ENCODE measurements at places on chromosomes 11 and 22.

DNA sequence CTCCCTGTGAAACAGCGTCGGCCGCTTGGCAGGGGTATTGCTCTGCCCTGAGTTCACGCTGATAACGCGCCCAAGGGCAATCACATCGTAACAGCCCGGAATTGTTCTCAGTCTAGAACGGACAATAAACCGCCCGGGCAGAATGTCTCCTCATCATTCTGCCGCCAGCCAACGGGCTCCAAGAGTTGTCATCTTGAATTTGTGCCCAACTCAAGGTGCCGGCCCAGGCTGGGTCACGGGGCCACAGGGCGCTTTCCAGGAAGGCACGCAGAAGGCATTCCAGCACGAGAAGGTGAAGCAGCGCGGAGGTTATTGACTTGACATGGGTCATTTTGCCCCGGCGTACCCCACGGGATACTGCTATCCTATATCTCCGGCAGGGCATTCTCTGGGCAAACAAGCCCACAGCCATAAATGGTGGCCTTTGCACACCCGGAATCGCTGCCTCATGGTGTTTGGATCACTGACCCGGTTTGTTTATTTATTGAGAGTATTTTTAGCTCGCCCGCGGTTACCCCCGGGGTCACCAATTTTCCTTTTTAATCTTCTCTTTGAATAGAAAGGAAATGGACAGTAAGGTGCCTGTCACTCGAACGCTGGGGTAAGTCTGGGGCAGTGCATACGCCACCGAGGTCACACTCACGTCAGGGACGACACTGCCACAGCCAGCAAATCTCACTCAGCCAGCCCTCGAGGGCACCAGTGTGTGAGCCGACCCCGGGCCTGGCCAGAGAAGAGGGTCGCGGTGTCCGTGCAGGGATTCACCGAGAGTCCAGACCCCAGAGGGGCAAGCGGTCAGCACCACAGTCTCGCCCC lies 72.4 kb upstream of the FGF3 start:
- no peak for DNase-seq

- no peak for DNase-seq
These were observed 310.7 kb upstream of the NCAM1 start for GRCh38 chr11:112650527-112650926.

- no peak for DNase-seq
These were observed 24.5 kb downstream of the RPUSD4 start for GRCh38 chr11:126186708-126187529.

- no peak for DNase-seq
These were observed 42.6 kb downstream of the ELFN2 start for GRCh38 chr22:37384691-37385090.

- no peak for DNase-seq
These were observed 30.5 kb downstream of the MRGPRD start for GRCh38 chr11:68950270-68950669.

All from NCI-H2029 (cell line).